ENCODE measurements at places on chromosomes 11 and 22. TPM values are rescaled to one million over a fixed set of nuclear protein-coding genes. Genes with fewer than 3 reads are reported as not detected.

The SLC1A2 gene
- 0.71 TPM for total RNA-seq

The HNRNPUL2 gene
- 5.1 TPM for total RNA-seq

The MYO7A gene
- 0.48 TPM for total RNA-seq

The ALX4 gene
- total RNA-seq: 0.08 TPM

The NUP50 gene
- 187 TPM for total RNA-seq

The GTSE1 gene
- 15.6 TPM for total RNA-seq

The OR52I1 gene
- total RNA-seq: not detected

The PLAAT2 gene
- total RNA-seq: not detected

The HEPACAM gene
- total RNA-seq: not detected

Measured in SK-MEL-5 (cell line).